ENCODE measurements at places on chromosomes 7 and 10.
A peak's percentile ranks its signal among the peaks of the same experiment; 100 is the strongest.

- no peak for DNase-seq
These were observed 121.4 kb downstream of the POU6F2 start for GRCh38 chr7:39099146-39099545.

GRCh38 chr10:29970576-29970975, 88.8 kb downstream of the JCAD start:
- no peak for DNase-seq

DNA sequence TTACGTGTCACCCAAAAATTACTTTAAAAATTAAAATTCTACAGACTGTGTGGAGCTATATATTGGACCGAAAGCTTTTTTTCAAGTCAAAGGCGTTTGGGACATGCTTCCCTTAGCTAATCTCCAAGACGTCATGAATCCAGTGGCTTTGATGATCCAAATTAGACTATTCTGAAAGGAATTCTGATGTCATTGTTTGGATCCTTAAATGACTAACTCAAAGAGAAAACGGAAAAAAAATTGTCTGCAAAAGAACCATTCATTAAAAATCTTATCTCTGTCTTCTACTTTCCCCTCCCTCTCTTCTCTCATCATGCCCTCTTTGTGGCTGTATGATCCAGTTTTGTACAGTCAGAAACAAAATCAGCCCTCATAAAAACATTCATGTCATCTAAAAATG, 161.8 kb downstream of the ETV1 start:
- no peak for DNase-seq

DNA sequence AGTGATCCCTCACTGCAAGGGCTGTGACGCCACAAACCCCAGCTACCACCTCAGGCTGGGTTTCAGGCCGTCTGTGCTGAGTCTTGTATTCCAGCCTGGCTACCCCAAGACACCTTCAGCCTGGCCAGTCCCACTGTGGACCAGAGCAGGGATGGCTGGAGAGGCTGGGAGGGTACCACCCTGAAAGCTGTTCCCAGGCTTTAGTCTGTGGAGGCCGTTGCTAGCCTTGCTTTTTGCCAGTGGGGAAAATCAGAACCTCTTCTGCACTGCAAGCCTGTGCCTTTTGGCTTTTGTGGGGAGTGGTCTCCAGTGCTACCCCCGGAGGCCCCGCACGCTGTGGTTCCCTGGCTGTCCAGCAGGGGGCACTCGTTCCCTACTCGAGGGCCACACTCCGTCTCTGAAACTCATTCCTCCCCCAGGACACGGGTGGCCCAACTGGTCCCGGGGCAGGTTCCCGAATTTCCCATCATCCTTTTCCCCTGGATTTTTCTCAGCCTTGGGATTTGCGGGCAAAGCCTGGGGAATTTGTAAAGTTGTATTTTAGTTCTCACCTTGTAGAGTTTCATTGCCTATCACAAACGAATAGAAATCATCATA, 128.4 kb upstream of the BTBD16 start:
- DNase-seq: no peak

- no peak for DNase-seq
These were observed 50.8 kb downstream of the CDK13 start for GRCh38 chr7:40000734-40001315.

DNA sequence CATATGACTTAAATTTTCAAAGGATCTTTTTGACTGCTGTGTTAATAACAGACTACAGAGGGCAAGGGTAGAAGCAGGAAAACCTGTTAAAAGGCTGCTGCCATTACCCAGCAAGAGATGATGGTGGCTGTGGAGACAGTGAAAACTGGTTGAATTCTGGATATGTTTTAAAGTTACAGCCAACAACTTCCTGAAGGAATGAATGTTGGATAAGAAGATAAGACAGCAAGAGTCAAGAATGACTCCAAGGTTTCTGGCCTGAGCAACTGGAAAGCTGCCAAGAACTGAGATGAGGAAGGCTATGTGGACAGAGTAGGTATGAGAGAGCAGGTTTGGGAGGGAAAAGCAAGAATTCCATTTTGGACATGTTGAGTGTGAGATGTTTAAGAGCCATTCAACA, 19.1 kb downstream of the CNOT4 start:
- DNase-seq: peak; percentile 41

- DNase-seq: no peak
These were observed 36.4 kb downstream of the CPVL start for GRCh38 chr7:29109899-29110298.

Data from fibroblast of villous mesenchyme (primary cell).